GDM1 (cell line): ENCODE measurements at places on chromosomes 12 and 14.
A peak's percentile ranks its signal among the peaks of the same experiment; 100 is the strongest.

- no peak for DNase-seq
Observed at GRCh38 chr14:73829526-73830431, 21.9 kb upstream of the PTGR2 start.

DNA sequence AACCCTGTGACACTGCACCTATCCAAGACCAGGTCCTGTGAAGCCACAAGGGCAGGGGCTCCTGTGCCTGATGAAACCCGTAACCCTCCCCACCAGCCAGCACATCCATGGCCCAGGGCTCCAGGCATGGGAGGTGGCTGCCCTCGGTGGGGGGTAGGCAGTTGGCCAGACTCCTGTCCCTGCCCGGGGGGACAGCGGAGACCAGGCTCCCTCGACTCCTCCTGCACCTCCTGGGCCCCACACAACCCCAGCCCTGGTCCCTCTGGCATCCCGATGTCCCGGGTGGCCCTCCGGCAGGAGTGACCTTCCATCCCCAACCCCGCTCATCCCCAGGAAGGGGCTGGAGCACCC is 11.4 kb downstream of the AKT1 start:
- DNase-seq, result no peak

GRCh38 chr14:77024171-77024691 is 4.3 kb downstream of the IRF2BPL start:
- no peak for DNase-seq

- no peak for DNase-seq
Observed at GRCh38 chr12:116562090-116562489, 2.9 kb downstream of the MAP1LC3B2 start.

DNA sequence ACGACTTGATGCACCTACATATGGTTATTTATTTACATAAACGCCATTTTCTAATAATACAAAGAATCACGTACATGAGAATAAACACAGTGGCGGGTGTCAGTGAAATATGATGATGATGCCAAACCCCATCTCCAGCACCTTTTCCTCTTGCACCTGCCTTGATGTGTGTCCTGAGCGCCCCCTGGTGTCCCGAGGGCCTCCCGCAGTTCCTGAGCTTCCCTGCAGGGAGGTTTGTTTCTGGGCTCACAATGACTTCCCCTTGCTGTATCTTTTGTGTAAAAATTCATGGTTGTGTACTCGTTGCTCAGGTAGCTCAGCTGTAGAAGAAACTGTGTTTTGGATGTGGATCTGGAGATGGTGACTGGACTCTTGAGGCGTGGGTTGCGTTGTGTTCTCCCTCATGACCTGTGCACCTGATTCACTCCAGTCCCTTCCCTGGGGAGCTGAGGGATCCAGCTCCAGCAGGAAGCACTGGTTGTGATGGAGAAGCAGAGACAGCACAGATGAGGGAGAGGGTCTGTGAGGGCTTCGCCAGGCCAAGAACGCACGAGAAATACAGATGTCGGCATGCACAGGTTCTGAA is 1037.8 kb downstream of the TMEM121 start:
- DNase-seq, result peak; percentile 63

- DNase-seq, result peak; percentile 68
Observed at GRCh38 chr14:54730156-54730961, 163.4 kb downstream of the SAMD4A start.
